Sciatic nerve (tissue), 2 donors: ENCODE measurements at places on chromosomes 5 and 9. TPM values are rescaled to one million over a fixed set of nuclear protein-coding genes. Genes with fewer than 3 reads are reported as not detected.

DMRTA1 gene
- 0.53 TPM for total RNA-seq

PCDHGA6 gene
- 10.3 TPM for total RNA-seq

GRCh38 chr5:133230823-133231578, 179.2 kb downstream of the HSPA4 start:
- no peak for DNase-seq

GRCh38 chr5:23013395-23013998, 160.4 kb upstream of the CDH12 start:
- DNase-seq = no peak

- no peak for DNase-seq
Measured at GRCh38 chr9:73153793-73154227, 2.1 kb downstream of the ANXA1 start.

GRCh38 chr5:107541400-107541799, 129.3 kb downstream of the EFNA5 start:
- DNase-seq = no peak

- no peak for DNase-seq
Measured at GRCh38 chr9:131721076-131721475, 18.8 kb downstream of the RAPGEF1 start.

GRCh38 chr9:138050472-138051330, 173.1 kb downstream of the CACNA1B start:
- peak; percentile 32 for DNase-seq

- DNase-seq = no peak
Measured at GRCh38 chr9:2494562-2494961, 127.0 kb upstream of the VLDLR start.

DNA sequence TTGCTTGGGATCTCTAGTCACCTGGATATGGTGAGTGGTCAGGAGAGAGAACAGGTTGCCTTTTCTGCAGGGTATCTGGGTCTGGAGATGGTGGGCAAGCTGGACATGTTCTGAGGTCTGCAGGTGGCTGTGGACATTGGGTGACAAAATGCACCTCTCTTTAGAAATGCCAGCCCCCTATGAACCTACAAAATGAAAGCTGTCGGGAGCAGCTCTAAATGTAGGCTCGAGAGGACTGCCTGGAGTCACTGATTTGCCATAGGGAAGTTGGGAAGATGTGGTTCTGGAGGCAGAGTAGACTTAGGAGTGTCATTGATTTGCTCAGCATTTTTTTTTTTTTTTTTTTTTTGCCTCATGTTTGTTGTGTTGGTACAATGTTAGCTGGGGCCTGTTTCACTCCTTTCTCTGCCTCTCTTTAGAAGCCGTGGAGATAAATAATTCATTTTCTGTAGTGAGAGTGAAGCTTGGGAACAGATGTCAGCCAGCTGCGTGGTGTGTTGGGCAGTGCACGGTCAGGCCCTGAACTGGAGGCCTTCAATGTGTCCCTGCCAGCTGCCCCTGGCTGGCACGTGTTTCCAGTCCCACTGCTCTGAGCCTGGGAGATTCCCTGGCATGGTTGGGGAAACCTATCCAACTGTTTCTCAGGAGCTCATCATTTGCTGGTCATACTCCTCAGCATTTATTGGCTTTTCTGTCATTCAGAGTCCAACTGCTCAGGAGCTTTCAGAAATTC, 5.4 kb downstream of the RGS3 start:
- DNase-seq = no peak
